Effector CD8-positive, alpha-beta T cell (primary cell): ENCODE measurements at places on chromosomes 6 and 20.

- no peak for DNase-seq
These were observed 57.4 kb upstream of the CEP85L start for GRCh38 chr6:118708744-118709143.

GRCh38 chr6:70668499-70668812 is 773 bp downstream of the SMAP1 start:
- peak; percentile 17 for DNase-seq

- no peak for DNase-seq
These were observed 53.3 kb downstream of the CCDC170 start for GRCh38 chr6:151546941-151547659.

- DNase-seq = no peak
These were observed 249.3 kb downstream of the PREX1 start for GRCh38 chr20:48578397-48579098.

DNA sequence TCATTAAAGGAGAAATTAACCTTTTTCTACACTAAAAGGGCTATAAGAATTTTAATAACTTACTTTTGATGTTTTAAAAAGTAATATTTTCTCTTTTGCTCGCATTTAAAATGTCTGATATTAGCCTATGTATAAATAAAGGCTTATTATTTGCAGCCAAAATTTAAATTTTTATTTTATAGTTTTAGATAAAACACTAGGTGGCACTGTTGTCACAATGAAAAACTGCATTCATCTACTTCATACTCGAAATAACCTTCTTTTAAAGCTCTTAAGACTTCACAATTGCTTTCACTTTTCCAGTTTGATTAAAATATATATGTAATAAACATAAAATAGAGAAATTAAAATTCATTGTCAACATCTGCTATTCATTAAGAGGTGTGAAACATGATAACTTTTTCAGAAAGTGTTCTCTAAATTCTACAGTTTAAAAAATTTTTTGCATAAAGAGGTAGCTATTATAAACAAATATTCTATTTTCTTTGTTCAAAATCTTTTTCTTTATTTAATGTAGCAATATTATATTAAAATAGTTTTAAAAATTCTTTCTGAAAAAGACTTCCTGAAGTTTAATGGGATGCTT is 78.8 kb upstream of the DEFB112 start:
- no peak for DNase-seq
